ENCODE measurements at places on chromosomes 3 and 15.
A peak's percentile ranks its signal among the peaks of the same experiment; 100 is the strongest.

GRCh38 chr15:59738676-59739075 lies 49.6 kb upstream of the BNIP2 start:
- DNase-seq: no peak

DNA sequence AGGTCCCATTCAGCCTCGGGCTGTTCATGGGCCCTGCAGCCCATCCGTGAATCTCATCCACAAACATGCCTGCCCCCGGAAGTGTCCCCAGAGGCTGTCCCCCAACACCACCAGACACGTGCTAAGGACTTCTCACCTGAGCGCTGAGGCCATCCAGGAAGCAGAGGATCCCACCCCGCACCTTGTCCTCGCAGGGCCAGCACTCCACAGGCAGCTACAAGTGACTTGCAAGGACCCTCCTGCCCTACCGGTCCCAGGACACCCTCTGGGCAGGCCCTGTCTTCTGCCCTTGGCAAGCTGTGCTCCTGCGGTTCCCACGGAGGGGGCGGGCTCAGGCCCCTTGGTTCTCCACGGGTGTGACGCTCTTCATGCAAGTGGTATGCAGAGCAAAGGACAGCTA lies 146.0 kb downstream of the NUP210 start:
- no peak for DNase-seq

GRCh38 chr3:101730839-101731238 lies 6.4 kb downstream of the CEP97 start:
- DNase-seq: no peak

DNA sequence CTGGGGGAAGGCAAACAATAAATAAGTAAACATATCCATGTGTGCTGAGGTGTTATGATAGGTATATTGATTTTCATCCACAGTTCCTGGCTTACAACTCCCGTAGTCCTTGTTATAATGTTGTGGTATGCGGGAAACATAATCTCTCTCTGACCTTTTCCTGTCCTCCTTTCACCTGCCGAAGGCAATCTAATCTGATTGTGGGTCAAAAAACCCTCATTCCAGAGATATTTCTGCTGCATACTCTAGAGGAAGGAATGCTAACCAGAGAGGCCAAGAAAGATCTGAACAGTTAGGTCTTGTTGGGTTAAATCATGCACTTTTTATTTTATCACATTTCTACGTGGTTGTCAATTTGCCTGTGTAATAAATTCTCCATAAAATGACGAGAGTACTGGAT lies 383.6 kb upstream of the SEMA6D start:
- DNase-seq: no peak

- DNase-seq: no peak
These were observed 251.9 kb downstream of the NAALADL2 start for GRCh38 chr3:175111036-175111435.

GRCh38 chr3:53238886-53239285 lies 16.9 kb downstream of the TKT start:
- no peak for DNase-seq

DNA sequence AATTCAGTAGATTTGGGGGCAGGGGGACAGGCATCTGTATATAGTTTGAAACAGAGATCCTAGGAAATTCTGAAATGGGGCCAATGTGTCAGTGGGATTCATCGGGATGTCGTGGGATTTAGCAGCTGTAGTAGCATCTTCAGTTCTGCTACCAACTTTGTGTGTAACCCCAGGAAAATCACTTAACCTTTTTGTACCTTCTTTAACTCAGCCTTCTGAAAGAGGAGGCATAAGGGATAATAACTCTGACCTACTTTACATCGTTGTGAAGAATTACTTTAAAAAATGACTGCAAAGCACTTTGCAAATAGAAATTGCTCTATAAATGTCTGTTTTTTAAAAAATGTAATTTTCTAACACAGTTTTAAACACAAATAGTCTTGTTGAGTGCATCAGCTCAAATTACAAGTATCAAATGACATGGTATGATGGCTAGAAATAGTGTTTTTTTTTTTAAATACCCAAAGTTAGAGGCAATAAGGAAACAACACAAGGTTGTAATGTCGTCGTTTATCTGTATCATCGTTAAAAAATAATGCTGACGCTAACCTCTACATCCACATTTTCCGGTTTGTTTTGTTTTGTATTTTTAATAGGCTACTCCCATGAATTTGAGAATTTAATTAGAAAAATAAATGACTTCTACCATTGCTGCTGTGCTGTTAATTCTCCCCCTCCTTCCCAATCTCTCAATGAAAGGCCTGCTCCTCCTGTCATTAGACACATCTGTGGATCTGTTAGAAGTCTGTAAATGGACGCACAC lies 338.5 kb downstream of the PTPRG start:
- no peak for DNase-seq

GRCh38 chr3:25423780-25424588 lies 4.1 kb upstream of the RARB start:
- DNase-seq: no peak

- no peak for DNase-seq
These were observed 125.8 kb downstream of the ECT2 start for GRCh38 chr3:172876297-172876696.

DNA sequence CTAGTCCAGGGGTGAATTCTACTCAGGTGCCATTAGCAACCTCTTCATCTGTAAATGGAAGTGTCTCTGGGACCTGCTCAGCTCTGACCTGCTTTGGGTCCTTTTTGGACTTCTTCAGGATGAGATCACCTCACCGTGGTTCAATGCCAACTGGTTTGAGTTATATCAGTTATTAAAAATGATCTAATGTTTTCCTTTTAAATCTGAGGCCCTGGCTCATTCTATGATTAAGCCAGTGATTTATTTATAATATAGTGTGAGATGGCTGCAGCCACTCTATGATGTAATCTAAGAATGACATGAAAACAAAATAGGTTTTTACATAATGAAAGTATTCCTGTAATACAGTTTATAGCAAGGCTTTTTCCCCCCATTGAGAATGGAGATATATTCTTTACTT lies 79.4 kb downstream of the LPP start:
- no peak for DNase-seq

- DNase-seq: no peak
These were observed 42.9 kb downstream of the PIAS1 start for GRCh38 chr15:68097029-68097428.

DNA sequence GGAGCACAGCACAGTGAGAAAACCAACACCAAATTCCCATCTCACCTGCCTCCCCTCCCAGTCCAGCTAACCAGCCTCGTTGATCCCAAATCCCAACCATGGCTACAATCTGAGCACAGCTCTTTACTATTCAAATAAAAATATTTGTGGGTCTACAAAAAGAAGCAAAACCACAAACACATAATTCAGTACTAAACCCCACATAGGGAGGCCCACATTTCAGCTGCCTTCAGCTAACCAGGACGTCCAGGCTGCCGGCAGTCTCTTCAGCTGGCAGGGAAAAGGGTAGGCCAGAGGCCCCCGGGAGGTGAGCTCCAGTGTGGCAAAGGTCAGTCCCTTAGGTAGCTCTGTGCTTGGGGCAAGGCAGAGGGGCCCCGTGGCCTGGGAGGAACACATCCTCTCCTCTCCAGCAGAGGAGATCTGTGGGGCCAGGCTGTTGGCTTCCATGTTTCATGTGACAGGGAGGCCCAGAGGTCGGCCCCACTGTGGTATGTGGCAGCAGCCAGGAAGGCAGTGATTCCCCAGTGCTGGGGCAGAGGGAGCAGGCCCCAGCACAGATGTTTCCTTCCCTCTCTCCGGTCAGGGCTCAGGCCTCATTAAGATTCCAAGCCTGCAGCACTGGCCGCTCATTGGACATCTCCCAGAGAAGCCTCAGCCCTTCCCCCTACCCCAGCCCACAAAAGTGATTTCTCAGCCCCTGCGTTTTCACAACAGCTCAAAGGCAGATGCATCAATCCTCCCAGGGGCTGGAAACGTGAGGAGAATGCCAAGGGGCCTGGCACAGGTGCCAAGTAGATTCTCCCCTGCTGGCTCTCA lies 381.4 kb downstream of the NTRK3 start:
- peak; percentile 5 for DNase-seq

All from NCI-H524 treated with DMSO at 0.1 percent for 48 hours (cell line).